ENCODE measurements at places on chromosomes 6 and 20.

GRCh38 chr6:118709859-118710350, 58.5 kb upstream of the CEP85L start:
- peak; percentile 49 for DNase-seq

- DNase-seq, result peak; percentile 40
Observed at GRCh38 chr6:56954403-56955170, at the start of gene BEND6. TSS of gene BEND6 (plus strand) at chr6:56955107. CDS start at chr6:56981811, 26,704 bp downstream.

- DNase-seq, result no peak
Observed at GRCh38 chr20:43739148-43739749, 12.4 kb upstream of the GTSF1L start.

DNA sequence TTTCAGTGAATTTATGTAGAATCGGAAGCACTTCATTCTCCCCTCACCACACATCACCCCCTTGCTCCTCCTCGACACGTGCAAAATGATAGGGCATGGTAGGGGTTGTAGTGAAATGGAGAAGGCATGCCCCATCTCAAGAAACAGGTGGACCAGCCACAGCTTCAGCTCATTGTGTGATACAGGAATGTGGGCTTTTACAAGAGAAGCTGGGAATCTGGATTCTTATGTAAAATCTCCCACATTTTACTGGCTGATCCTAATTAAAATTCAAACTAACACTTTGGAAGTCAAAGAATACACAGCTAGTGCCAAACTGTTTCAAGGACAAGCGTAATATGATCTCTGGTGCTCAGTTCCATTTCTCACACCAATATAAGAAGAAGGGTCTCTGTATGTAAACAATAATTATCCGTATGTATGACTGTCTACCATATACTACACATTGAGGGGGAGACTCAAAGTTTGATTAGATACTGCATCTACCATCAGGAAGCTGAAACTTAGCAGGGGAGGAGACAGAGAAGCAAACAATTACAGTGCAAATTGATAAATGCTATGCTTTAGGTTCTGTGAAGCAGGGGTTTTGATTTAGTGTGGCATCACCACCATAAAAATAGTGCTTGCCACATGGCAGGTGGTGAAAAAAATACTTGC, 24.3 kb upstream of the KIAA0408 start:
- DNase-seq, result no peak

- DNase-seq, result no peak
Observed at GRCh38 chr6:38833320-38833719, 118.2 kb downstream of the DNAH8 start.

- no peak for DNase-seq
Observed at GRCh38 chr20:62294516-62294915, 8.3 kb upstream of the ADRM1 start.

GRCh38 chr6:111210194-111210728, 123.0 kb downstream of the SLC16A10 start:
- peak; percentile 1 for DNase-seq

- no peak for DNase-seq
Observed at GRCh38 chr6:143839196-143839595, 3.9 kb upstream of the LTV1 start.

- DNase-seq, result no peak
Observed at GRCh38 chr6:169395080-169395805, 141.6 kb upstream of the THBS2 start.

- no peak for DNase-seq
Observed at GRCh38 chr6:169845426-169846285, 94.2 kb downstream of the ERMARD start.

- no peak for DNase-seq
Observed at GRCh38 chr6:155882527-155883333, 427.1 kb upstream of the NOX3 start.

DNA sequence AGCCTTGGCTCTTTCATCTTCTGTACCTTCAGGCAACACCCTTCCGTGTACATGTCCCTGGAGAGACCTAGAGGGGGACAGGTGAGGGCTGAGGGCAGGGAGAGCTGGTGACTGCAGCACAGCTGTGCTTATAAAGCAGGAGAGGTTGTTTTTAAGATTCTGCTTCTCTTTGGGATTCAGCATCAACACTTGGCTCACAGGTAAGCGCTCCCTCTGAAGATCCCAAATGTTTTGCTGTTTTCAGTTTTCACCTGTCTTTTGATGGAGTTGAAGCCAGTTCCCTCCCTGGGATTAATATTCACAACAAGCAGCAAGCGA, 19.4 kb upstream of the TRAF3IP2 start:
- DNase-seq, result no peak

GRCh38 chr20:43955062-43955749, 40.6 kb downstream of the TOX2 start:
- DNase-seq, result no peak

DNA sequence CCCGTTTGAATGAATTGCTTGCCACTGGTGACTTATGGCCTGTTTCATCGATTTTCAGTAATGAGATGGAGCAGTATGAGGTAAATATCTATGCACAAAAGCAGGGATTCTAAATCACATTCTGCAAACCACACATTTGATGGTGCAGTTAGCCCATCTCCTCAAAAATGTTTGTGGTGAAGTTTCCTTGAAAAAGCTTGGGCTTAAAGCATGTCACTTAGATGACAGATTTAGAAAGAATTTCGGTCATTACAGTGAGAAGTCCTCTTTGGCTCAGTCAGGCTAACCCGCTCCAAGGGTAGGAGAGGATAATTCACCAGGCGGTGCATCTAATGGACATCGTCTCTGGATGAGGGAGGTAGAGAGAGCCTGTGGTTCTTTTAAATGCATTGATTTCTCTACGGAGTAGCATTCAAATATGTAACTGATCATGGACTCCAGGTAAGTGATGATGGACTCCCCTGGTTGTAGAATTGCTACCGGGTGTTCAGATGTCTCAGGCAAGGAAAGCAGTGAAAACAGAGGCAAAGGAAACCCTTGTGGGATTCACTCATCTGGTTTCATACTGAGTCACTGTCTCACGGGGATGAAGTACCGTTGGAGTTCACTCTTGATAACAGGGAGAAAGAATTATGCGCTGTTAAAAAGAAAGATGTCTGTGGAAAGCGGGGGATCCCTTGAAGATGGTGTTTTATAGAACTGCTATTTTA, 65.3 kb downstream of the AIG1 start:
- no peak for DNase-seq

- no peak for DNase-seq
Observed at GRCh38 chr6:43972913-43973300, 154.3 kb downstream of the MRPL14 start.

DNA sequence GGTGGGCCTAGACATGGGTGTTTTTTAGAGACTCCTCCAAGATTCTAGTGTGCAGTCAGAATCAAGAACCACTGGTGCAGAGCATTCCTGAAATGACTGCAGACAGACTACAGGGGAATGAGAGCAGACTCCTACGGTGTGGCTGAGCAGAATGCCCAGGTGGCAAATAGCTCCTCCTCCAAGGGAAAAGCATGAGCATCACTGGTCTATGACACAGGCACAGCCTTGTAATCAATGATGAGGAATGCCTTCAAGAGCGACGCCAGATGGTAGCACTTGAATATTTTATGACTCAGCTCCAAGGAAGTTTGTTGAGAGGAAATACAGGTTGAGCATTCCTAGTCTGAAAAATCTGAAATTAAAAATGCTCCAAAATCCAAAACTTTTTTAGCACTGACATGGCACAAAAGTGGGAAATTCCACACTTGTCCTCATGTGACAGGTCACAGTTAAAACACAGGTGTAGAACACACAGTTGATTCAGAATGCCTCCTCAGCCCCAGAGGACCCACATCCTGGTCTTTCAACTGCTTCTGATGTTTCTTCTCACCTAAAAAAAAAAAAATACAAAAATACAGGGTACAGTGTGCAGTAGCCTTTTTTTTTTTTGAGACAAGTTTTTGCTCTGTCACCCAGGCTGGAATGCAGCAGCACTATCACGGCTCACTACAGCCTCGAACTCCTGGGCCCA, 10.6 kb upstream of the FAM8A1 start:
- no peak for DNase-seq

DNA sequence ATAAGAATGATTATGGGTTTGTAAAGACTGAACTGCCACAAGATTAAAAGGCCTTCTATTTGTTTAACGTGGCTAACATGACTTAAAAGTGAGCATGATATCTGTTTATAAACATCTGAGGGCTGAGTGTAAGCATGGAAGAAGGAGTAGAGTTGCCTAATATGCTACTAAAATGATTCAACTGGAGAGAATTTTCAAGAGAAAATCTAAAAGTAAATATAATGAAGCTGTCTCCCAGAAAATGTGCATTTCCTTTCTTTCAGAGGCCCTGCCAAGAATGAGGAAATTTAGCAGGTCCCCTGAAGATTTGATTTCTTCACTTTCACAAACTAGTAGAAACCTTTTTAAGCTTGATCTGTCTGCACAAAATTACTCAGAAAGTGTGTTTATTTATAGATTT, 4.2 kb upstream of the EYA4 start:
- DNase-seq, result no peak

- no peak for DNase-seq
Observed at GRCh38 chr6:50030777-50031562, 9.2 kb upstream of the DEFB110 start.
